ENCODE measurements at places on chromosomes 3 and 15.

- no peak for DNase-seq
These were observed 998.6 kb upstream of the CFAP20DC start for GRCh38 chr3:60048447-60048848.

DNA sequence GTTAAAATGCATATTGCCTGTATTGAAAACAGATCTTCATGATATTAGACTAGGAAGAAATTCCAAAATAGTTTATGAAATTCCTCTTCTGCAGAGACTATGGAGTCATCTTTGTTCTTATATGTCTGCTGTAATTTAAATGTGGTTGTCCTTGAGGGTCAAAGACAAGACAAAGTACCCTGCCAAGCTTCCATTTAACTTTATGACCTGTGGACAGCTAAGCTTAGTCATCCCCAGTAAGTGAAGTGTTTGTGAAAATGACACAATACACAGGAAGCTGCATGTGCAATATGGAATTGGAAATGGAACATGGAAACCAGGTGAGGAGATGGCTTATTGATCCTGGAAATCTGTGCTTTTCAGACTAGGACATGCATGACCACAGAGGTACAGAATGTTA, 68.5 kb upstream of the GBE1 start:
- no peak for DNase-seq

GRCh38 chr3:197202694-197203093, 95.7 kb downstream of the DLG1 start:
- no peak for DNase-seq

GRCh38 chr15:85401108-85401774, 20.8 kb downstream of the AKAP13 start:
- DNase-seq: no peak

DNA sequence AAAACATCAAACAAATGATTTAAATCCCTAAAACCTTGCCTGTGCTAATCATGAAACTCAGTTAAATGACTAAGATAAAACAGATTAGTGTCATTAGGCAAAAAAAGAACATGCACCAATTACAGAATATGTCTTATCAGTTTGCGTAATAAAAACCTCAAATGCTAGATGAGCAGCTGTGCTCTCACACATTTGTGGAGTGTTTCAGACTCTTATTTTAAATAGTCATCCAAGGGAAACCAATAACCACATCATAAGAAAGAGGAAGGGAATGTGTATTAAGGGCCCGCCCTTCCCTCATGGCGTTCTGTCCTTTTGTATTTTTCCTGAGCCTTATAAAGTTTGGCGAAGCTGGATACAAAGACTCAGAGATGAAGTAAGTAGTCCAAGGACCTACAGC, 6.6 kb downstream of the SAMMSON start:
- no peak for DNase-seq

DNA sequence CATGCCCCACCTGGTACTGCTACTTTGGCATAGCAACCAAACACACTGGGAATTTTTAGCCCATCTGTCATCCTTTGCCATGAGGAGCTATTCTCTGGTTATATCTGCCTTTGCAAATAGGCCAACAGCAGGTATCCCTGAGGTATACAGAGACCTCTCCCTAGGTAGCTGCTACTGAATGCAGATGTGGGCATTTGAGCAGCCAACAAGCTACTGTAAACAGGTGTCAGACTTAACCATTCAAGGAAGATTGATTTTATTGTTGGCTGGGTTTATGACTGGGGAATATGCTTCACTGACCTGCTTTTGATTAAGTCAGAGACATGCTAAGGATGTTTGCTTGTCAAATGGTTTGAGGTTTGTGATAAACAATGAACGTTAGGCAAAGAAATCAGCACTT, 183.2 kb downstream of the OXSM start:
- no peak for DNase-seq

GRCh38 chr3:60045686-60046085, 995.9 kb upstream of the CFAP20DC start:
- DNase-seq: no peak

GRCh38 chr15:63553388-63553791, 43.8 kb upstream of the FBXL22 start:
- no peak for DNase-seq

- no peak for DNase-seq
These were observed 415.8 kb upstream of the GOLIM4 start for GRCh38 chr3:168511428-168512014.

DNA sequence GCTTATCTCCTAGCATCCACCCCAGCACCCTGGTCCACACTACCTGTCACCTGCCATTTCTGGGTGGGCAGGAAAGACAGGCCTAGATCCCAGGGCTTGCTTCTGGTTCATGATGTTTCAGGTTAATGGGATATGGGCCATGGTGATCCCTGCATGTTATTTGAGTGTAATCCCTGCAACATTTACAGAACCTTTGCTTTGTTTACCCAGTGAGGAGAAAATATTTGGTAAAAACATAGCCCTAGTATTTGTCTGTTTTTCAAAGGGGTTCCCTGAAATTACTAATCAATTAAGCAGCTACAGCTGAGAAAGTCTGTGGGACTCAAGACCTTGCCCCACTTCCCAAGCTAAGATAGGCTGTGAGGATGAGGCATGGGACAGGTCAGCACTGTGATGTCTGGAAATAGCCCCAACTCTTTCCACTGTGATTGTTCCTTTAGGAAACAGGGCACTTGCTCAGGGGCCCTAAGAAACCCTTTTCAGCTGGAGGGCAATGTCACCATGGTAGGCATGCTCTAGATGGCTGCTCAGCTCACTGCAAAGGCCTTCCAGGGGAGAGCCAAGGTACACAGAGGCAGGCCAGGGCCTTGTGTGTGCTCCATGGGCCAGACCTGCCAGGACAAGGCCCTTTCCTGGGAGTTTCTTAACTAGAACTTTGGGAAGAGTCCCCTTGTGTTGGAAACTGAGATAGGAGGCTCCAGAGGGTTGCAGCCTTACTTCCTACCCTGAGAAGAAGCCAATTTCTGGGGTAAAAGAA, 11.1 kb downstream of the TRANK1 start:
- DNase-seq: no peak

DNA sequence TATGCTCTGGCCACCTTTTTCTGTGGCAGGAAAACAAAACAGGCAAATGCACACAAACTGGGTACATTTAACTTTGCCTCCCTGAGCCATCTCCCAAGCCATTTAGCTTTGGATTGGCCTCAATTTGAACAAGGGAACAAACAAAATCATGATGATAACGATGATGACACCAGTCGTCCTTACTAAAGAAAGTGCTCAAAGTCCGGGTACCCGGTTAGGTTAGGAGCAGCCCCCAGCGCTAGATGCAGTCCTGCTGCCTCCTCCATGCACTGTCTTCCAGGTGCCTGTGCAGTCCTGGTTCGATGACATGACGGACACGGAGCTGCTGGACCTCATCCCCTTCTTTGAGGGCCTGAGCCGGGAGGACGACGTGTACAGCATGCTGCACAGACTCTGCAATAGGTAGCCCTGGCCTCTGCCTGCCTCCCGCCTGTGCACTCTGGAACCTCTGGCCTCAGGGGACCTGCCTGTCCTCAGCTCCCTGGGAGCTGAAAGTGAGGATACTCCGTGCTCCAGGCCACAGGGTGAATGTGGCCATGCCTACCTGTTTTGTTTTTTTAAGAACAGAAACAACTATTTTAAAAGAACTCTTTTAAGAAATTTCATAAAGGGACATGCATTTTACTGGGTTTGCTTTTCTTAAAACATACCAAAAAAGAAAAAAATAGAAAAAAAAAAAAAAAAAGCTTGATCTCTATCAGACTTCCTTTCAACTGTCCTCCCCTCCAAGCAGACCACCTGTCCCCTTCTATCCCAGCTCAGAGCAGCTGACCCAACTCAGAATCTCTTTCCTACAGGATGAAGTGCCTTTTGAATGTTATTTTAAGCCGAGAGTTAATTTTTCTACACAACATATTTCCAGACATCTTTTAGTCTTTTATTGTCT, 9.9 kb upstream of the VILL start:
- DNase-seq: no peak

DNA sequence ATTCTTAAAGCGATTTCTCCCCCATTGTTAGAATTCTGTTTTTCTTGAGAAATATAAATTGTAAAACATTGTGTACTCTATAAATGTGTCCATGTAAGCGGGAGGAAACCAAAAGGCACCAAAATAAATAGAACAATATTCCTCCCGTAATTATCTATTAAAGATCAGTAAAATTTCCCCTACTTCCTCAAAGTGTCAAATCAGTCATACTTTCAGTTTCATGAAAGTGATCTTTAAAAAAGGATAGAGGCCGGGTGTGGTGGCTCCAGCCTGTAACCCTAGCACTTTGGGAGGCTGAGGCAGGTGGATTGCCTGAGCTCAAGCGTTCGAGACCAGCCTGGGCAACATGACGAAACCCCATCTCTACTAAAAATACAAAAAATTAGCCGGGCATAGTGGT, 278.9 kb downstream of the MECOM start:
- DNase-seq: no peak

DNA sequence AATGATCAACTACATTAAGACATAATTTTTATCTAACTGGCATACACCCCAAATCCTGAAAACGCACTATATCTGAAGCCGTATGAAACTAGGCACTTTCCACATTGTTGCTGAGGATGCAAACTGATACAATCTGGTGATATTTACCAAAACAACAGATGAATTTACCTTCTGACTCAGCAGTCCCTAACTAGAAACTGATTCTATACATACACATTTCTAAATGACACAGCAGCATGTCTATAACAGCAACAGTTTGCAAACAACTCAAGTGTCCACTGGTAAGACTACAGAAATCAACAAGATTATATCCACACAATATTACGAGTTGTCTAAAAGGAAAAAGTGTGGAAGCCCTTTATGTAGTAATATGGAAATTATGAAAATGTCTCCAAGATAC, 22.9 kb downstream of the SECISBP2L start:
- DNase-seq: no peak

- DNase-seq: no peak
These were observed 42.6 kb upstream of the SEMA6D start for GRCh38 chr15:47674586-47675232.

GRCh38 chr3:188278717-188279324, 124.9 kb downstream of the LPP start:
- DNase-seq: no peak

DNA sequence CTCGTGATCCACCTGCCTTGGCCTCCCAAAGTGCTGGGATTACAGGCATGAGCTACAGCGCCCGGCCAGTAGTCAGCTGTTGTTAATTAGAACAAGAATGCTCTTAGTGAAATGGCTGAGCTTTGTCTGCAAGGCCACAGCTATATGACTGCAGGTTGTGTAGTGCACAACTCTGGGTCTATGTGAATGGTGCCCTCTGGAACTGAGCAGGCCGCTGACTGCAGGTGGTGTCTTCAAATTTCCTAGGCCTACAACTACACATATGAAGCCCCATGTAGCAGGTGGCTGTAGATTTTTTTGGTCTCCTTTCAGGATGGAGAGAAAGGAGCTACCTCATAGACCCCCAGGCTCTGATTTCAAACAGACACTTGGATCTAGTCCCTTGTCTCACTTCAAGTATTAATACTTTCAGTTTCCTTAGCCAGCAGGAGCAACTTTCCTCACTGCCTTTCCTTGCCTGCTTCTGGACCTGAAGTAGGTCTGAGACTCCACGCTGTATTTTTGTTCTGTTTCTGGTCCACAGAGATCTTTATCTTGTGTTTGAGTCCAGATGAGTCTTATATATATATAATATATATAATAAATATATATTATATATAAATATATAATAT, 86.9 kb downstream of the C3orf80 start:
- no peak for DNase-seq

DNA sequence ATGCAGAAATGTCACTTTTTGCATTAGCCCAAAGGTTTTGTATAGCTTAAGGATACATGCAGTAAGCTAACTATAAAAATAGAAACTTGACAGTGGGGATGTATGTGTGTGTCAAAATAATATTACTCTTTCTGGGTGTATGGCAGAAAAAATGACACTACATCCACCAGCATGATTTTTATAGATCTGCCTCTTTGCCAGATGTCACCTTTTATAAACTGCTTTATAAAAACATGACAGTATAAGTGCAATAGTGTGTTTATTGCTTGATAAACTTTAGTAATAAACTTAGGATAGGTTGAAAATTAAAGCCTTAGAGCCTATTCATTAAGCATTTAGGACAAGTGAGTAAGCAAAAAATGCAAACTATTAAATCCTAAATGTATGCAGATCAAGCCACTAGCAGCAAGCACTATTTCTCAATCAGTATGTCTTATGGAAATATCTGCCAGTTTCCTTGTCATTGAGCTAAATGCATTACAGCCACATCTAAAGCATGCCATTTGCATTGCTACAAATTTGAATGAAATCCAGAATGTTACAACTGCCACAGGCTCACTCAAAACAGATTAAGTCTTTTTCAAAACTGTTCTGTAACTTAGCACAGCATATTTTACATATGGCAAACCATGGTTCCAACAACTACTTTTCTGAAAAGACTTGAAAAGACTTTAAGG, 935.0 kb downstream of the FHIT start:
- DNase-seq: no peak

DNA sequence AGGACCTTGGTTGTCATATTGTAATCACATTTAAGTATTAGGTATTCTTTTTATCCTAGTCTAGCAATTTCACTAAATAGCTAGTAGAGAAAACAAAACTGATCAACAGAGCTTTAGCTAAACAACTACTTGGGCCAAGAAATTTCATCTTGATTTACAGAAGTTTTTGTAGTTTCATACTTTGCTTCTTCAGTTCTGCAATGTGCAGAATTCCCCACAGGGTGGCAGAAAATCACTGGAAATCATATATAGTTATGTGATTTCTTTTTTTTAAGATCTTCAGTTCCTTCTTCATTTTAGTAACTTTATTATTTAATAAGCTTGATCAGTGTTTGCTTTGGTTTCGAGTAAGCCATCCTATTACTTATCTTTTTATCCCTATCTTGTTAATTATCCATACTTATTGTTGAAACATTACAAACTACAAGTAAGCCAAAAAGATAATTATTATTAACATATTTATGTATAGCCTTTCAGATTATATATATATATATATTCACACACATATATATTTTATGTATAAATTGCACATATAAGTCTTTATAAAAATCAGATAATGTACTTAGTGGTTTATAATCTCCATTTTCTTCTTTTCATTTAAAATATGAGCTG, 2.2 kb upstream of the BNIP2 start:
- DNase-seq: no peak

DNA sequence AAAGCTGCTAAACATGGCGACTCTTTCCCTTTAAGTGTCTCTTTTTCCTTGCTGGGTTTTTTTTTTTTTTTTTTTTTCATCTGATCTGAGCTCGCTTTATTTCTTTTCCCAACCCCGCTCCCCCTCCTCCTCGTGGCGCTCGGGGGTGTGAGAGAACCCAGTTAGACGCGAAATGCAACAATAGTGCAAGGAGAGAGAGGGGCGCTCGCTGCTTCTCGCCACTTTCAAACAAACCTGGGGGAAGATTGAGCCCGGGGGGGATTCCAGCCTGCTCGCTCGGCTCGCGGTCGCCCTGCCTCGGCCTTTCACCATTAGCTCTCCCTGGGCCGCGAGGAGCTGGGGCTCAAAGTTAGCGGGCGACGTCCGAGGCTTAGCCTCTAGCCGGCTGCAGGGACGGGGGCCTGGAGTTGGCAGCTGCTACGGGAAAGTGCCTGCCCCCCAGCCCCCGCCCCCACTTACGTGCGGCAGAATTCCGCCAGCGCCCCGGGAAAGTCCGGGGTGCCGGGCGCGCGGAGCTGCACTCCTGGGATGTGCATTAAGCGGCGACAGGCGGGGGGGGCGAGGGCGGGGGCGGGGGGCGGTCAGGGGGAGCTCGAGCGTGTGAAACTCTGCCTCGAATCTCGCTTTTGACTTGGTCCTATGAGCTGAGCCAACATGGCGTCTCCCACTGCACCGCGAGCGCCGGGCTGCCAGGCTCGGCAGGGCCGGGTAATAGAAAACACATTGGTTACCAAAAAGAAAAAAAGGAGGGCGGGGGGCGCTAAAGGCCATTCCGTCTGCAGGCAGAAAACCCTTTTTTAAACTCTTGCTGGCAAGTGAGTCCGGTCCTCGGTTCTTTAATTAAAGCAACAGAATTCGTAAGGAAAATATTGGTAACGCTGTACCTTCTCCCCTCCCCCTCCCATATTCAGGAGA, 10.4 kb downstream of the NR2F2 start:
- no peak for DNase-seq
